ENCODE measurements at places on chromosomes 6 and 20.

DNA sequence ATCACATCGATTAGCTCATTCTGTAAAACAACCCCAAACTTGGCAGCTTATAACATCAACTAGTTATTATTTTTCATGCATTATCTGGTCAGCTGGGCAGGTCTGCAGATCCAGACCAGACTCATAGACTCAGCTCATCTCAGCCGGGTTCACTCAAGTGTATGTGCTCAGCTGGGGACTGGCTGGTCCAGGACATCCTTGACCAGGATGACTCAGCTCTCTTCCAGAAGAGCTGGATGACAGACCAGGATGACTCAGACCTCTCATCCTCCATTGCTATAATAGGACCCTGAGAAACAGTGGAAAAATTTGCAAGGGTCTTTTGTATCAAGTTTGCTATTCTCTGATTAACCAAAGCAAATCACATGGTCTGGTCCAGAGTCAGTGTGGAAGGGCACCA, 312.5 kb upstream of the PLCB4 start:
- no peaks in the 10 kb centered on the region for H3K36me3 ChIP-seq
- no peak for DNase-seq
- H3K27me3 ChIP-seq, result no peaks in the 10 kb centered on the region
- no peaks in the 10 kb centered on the region for H3K4me1 ChIP-seq

DNA sequence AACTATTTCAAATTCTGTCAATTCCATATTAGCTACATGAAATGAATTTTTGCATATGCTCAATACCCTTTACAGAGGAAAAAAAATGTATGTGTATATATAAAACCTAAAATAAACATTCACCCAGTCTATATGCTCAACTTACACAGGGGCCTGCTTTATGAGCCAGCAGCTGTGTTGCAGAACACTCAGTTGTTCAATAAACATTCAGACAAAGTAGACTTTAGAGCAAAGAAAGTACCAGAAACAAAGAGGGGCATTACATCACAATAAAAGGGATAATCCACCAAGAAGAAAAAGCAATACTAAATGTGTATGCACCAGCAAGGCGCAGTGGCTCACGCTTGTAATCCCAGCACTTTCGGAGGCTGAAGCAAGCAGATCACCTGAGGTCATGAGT, 9.5 kb downstream of the COQ3 start:
- H3K4me3 ChIP-seq, result no peak overlapping the region
- no peak for DNase-seq
- no peaks in the 10 kb centered on the region for H3K27me3 ChIP-seq
- H3K4me1 ChIP-seq, result no peaks in the 10 kb centered on the region

- no peak overlapping the region for H3K4me3 ChIP-seq
- H3K27ac ChIP-seq, result no peak overlapping the region
- H3K36me3 ChIP-seq, result no peaks in the 10 kb centered on the region
- H3K4me1 ChIP-seq, result no peaks in the 10 kb centered on the region
- no peak for DNase-seq
- H3K27me3 ChIP-seq, result no peaks in the 10 kb centered on the region
Observed at GRCh38 chr6:15077006-15077405, 168.9 kb upstream of the JARID2 start.

- H3K36me3 ChIP-seq, result no peaks in the 10 kb centered on the region
- peak; percentile 53 for DNase-seq
- H3K27ac ChIP-seq, result no peak overlapping the region
- no peaks in the 10 kb centered on the region for H3K27me3 ChIP-seq
Observed at GRCh38 chr20:362271-363254, 15.7 kb downstream of the NRSN2 start.

- H3K36me3 ChIP-seq, result no peaks in the 10 kb centered on the region
- no peak overlapping the region for H3K4me3 ChIP-seq
- no peaks in the 10 kb centered on the region for H3K4me1 ChIP-seq
- H3K27ac ChIP-seq, result no peak overlapping the region
- H3K27me3 ChIP-seq, result no peaks in the 10 kb centered on the region
Observed at GRCh38 chr20:16158976-16159286, 414.3 kb downstream of the KIF16B start.

GRCh38 chr6:72976484-72976883, 248.8 kb downstream of the KHDC1L start:
- H3K36me3 ChIP-seq, result no peaks in the 10 kb centered on the region
- DNase-seq, result no peak
- no peaks in the 10 kb centered on the region for H3K4me1 ChIP-seq
- no peak overlapping the region for H3K4me3 ChIP-seq
- no peak overlapping the region for H3K27ac ChIP-seq
- no peaks in the 10 kb centered on the region for H3K27me3 ChIP-seq

DNA sequence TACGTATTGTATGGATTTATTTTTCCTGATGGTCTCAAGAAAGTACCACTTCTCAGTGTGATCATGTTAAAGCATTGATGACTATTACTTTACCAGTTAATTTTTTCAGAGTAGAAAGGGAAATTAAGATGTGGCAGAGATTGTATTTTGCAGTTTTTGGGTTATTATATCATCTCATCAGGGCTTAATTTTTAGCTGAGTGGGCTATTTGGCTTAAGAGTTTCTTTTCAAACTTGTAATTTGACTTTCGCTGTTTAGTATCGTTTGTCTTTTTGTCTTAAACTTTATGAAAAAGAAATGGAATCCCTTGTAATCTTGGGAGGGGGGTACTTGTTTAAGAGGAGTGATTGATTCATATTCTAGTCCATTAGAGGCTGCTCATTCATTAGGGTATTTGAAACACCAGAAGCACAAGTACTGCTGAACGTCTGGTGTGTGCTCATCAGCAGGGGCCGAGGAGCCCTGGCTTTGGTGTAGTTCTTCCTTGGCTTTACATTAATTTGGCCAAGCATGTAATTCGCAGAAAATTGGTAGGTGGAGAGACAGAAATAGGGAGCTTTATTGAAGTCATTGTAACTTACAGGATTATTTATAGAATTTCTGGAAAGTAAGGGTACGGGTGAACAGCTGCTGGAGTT, 112.4 kb downstream of the TIAM2 start:
- H3K4me1 ChIP-seq, result no peaks in the 10 kb centered on the region
- H3K27ac ChIP-seq, result no peak overlapping the region
- no peak overlapping the region for H3K4me3 ChIP-seq
- H3K36me3 ChIP-seq, result no peaks in the 10 kb centered on the region
- DNase-seq, result no peak

GRCh38 chr6:149153100-149153499, 164.4 kb upstream of the TAB2 start:
- no peaks in the 10 kb centered on the region for H3K36me3 ChIP-seq
- H3K4me1 ChIP-seq, result no peaks in the 10 kb centered on the region
- DNase-seq, result no peak
- no peaks in the 10 kb centered on the region for H3K27me3 ChIP-seq

GRCh38 chr6:61841958-61842357, 444.1 kb downstream of the KHDRBS2 start:
- H3K27me3 ChIP-seq, result no peaks in the 10 kb centered on the region
- no peaks in the 10 kb centered on the region for H3K4me1 ChIP-seq
- no peaks in the 10 kb centered on the region for H3K36me3 ChIP-seq
- H3K4me3 ChIP-seq, result no peak overlapping the region

GRCh38 chr6:63418741-63419140, 99.0 kb upstream of the LGSN start:
- H3K4me1 ChIP-seq, result no peaks in the 10 kb centered on the region
- no peak for DNase-seq
- no peak overlapping the region for H3K27ac ChIP-seq
- no peaks in the 10 kb centered on the region for H3K27me3 ChIP-seq
- no peak overlapping the region for H3K4me3 ChIP-seq

DNA sequence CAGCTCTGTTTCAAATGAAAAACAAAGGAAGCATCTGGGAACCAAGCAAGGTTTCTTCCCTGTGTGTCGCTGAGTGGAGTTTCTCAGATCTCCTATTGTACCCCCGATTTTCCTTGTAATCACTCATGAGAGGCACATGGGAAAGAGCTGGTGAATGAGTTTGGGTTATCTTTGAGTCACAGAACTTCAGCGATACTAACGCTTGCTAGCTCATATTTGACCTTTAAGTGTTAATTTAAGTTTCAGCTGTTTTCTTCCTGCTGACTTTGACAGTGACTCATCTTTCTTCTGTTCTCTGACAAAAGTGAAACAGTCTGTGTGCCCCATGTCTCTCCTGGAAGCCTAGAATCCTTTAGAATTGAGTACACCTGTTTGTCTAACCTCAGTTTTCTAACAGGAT, 261.1 kb upstream of the RGS17 start:
- no peaks in the 10 kb centered on the region for H3K27me3 ChIP-seq
- DNase-seq, result no peak
- H3K4me1 ChIP-seq, result no peaks in the 10 kb centered on the region

GRCh38 chr6:12148841-12149240, 136.7 kb downstream of the HIVEP1 start:
- H3K27me3 ChIP-seq, result no peaks in the 10 kb centered on the region
- DNase-seq, result no peak
- no peak overlapping the region for H3K4me3 ChIP-seq
- no peak overlapping the region for H3K27ac ChIP-seq
- no peaks in the 10 kb centered on the region for H3K4me1 ChIP-seq

- no peak overlapping the region for H3K4me3 ChIP-seq
- no peaks in the 10 kb centered on the region for H3K36me3 ChIP-seq
- no peaks in the 10 kb centered on the region for H3K4me1 ChIP-seq
- DNase-seq, result no peak
- no peaks in the 10 kb centered on the region for H3K27me3 ChIP-seq
Observed at GRCh38 chr6:153563001-153563400, 431.9 kb upstream of the RGS17 start.

DNA sequence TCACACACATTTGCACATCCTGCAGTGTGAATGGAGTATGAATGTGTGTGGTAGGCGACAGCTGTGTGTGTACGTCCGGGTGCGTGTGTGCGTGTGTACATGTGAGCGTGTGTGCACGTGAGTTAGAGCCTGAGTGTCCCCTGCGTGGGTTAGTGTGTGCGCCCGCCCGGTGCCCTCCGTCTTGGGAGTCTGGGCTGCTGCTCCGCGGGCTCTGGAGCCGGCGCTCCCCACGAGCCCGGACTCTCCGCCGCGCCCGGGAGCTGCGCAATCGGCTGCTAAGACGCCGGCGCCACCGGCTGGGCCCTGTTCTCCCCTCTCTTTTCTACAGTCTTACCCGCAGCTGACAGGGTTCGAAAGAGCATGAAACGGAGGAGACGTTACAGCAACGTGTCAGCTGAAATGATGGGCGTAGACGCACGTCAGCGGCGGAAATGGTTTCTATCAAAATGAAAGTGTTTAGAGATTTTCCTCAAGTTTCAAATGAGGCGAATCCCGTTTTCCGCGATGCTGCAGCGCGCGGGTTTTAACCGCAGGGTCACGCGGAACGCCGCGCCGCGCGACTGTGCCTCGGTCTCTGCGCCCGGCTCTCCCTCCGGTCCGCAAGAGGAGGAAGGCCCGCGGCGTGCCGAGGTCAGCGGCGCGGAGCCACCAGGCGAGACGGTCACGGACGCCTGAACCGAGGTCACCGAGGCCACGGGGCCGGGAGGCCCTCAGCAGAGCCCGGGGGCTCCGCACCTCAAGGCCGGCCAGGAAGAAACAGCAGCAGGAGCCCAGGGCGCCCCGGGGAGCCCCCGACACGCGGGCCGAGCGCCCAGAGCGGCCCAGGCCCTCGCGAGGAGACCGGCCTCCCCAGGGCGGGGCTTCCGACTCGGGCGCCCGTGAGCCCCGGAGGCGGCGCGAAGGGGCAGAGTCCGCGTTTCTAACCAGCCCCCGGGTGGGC, 95.3 kb upstream of the BHLHE23 start:
- H3K27me3 ChIP-seq, result no peaks in the 10 kb centered on the region
- H3K4me3 ChIP-seq, result peak overlapping the region; percentile 78
- H3K27ac ChIP-seq, result peak overlapping the region; percentile 84

DNA sequence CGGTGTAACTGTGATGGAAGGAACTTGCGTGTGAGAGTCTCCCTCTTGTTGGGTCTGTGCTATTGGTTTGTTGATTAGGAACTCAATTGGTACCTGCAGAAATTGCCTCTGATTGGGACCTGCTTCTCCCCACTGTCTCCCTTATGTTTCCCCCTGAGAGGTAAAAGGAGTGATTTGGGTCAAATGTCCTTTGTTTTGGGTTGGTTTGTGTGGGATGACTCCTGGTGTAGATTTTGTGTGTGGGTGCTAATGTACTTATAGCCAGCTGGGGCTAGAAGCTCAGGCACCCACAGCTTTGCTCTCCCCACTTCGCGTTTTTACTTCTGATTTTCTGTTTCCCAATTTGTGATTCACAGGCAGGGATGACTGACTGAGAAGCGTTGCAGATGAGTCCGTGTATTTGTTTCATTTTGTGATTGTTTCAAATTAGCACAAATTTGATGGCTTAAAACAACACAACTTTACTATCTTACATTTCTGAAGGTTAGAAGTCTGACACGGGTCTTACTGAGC, 79.1 kb downstream of the UTRN start:
- no peak overlapping the region for H3K27ac ChIP-seq
- no peak overlapping the region for H3K4me3 ChIP-seq
- no peak for DNase-seq
- H3K4me1 ChIP-seq, result peaks cover 13% of the 10 kb centered on the region
- H3K27me3 ChIP-seq, result no peaks in the 10 kb centered on the region
- H3K36me3 ChIP-seq, result no peaks in the 10 kb centered on the region

GRCh38 chr6:157632821-157633220, 190.2 kb upstream of the SNX9 start:
- no peak overlapping the region for H3K4me3 ChIP-seq
- no peak overlapping the region for H3K27ac ChIP-seq
- H3K4me1 ChIP-seq, result no peaks in the 10 kb centered on the region
- no peaks in the 10 kb centered on the region for H3K27me3 ChIP-seq
- no peaks in the 10 kb centered on the region for H3K36me3 ChIP-seq

- H3K27ac ChIP-seq, result no peak overlapping the region
- H3K36me3 ChIP-seq, result no peaks in the 10 kb centered on the region
- no peak overlapping the region for H3K4me3 ChIP-seq
- no peaks in the 10 kb centered on the region for H3K4me1 ChIP-seq
- peaks cover 19% of the 10 kb centered on the region for H3K27me3 ChIP-seq
Observed at GRCh38 chr6:27237089-27237803, 10.3 kb upstream of the PRSS16 start.

- H3K36me3 ChIP-seq, result no peaks in the 10 kb centered on the region
- peaks cover 14% of the 10 kb centered on the region for H3K4me1 ChIP-seq
- H3K4me3 ChIP-seq, result no peak overlapping the region
- peak overlapping the region; percentile 38 for H3K27ac ChIP-seq
- no peaks in the 10 kb centered on the region for H3K27me3 ChIP-seq
- no peak for DNase-seq
Observed at GRCh38 chr20:51461306-51461705, 81.2 kb downstream of the NFATC2 start.

- no peak overlapping the region for H3K4me3 ChIP-seq
- no peak for DNase-seq
- H3K27ac ChIP-seq, result no peak overlapping the region
- no peaks in the 10 kb centered on the region for H3K4me1 ChIP-seq
- no peaks in the 10 kb centered on the region for H3K27me3 ChIP-seq
- H3K36me3 ChIP-seq, result no peaks in the 10 kb centered on the region
Observed at GRCh38 chr6:39451831-39452230, 129.3 kb upstream of the KCNK16 start.

- no peaks in the 10 kb centered on the region for H3K27me3 ChIP-seq
- H3K4me1 ChIP-seq, result no peaks in the 10 kb centered on the region
- H3K27ac ChIP-seq, result peak overlapping the region; percentile 15
- DNase-seq, result peak; percentile 88
- no peak overlapping the region for H3K4me3 ChIP-seq
- no peaks in the 10 kb centered on the region for H3K36me3 ChIP-seq
Observed at GRCh38 chr20:49668181-49668877, 45.3 kb downstream of the B4GALT5 start.

DNA sequence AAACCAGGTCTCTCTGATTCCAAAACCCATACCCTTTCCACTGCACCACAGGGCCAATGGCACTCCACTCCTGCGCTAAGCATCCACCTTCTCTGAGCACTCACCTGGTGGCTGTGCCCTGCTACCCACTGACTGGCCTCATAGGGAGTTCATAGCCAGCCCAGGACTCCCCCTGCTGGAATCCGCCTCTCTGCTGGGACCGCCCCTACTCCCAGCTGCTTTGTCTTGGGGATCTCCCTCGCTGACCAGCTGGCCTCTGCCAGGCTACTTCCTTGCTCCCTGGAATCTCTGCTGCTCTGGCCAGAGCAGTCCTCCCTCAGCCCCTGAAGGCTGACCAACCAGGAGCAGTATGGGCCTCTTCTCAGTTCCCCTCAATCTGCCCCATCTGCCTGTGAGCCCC, 129.7 kb downstream of the FAXC start:
- no peaks in the 10 kb centered on the region for H3K27me3 ChIP-seq
- no peaks in the 10 kb centered on the region for H3K36me3 ChIP-seq

All from Peyer's patch (tissue), 4 donors.